ENCODE measurements at places on chromosomes 2 and 18.

GRCh38 chr2:25349397-25349796 lies 7.7 kb upstream of the DNMT3A start:
- DNase-seq: no peak

DNA sequence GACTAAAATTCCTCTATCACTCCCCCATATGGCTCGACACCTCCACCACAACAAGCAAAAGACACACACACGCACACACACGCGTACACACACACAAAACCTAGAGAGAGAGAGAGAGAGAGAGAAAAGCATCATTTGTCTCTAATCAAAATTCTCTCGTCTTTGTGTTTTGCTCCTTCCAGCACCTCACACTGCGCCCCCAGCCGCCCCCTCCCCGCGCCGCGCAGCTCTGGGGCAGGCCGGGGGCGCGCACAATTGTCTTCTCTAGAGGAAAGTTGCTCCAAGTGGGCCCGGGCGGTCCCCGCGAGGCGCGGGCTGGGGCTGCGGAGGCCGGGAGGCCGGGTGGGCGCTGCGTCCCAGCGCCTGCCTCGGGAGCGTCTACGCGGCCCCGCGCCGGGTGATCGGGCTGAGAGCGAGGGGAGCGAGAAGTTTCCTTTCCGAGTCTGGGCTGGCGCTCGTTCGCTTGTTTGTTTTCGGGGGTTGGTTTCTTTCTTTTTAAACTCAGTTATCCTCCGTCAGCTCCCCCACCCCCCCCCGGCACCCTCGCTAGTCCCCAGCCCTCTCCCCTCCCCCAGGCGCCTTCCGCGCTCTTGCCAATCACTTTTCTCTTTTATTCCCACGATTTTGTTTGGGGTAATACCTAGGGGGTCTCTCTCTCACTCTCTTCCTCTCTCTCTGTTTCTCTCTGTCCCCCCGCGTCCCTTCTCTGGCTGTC lies 4.1 kb downstream of the ZEB2 start:
- DNase-seq: peak; percentile 37

- DNase-seq: no peak
Measured at GRCh38 chr2:98472961-98473746, 28.5 kb downstream of the INPP4A start.

DNA sequence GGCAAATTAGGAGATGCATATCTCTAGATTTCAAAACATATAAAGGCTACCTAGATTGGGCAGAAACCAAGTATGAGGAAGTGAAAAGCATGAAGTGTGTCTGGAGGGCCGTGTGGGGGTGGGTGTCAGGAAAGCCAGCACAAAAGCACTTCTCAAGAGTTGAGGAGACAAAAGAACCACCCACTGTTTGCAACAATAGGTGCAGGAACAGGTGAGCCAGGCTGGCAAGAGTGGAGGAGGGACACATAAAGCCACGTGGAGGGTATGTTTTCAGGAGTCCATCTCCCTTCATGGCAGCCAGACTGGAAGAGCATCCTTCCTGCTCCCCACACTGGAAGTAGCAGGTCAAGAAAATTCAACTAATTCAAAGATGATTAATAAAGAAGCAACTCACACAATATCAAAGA lies 96.4 kb downstream of the CERS6 start:
- no peak for DNase-seq

GRCh38 chr2:182259629-182260150 lies 167.1 kb downstream of the PDE1A start:
- DNase-seq: no peak

DNA sequence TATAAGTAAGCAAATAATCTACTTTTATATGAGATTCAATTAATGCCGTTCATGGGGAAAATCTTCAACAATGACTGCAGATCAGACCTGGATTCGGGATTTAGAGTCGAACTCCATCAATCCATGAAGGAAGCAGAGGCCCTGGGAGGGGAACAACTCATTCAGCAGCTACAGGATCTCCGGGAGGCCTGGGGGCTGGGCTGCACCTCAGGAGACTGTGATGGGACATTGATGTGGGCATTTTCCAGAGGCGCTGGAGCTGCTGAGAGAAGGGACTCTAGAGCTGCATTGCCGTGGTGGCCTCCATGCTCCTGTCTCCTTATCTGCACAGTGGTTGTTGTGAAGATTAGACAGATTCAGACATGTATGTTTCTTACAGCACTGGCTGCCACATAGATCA lies 76.9 kb downstream of the MYT1L start:
- DNase-seq: no peak

- DNase-seq: no peak
Measured at GRCh38 chr18:23229472-23229871, 94.2 kb downstream of the CABLES1 start.

GRCh38 chr2:200442471-200442870 lies 67.4 kb downstream of the KCTD18 start:
- DNase-seq: no peak

GRCh38 chr2:170778900-170779299 lies 8.7 kb downstream of the ERICH2 start:
- no peak for DNase-seq

DNA sequence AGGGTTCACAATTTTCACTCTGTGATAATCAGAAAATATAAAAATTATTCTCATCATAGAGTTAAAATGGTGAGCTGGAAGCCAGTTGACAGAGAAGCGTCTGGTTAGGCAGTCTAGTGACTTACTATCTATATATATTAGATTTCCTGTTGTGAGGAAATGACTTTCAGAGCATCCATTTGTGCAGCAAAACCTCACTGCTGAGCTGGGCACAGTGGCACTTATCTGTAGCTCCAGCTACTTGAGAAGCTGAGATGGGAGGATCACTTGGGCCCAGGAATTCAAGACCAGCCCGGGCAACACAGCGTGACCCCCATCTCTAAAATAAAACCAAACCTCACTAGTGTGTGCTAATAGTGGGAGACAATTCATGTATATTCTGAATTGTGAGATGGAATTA lies 7.2 kb upstream of the KIAA2012 start:
- no peak for DNase-seq

DNA sequence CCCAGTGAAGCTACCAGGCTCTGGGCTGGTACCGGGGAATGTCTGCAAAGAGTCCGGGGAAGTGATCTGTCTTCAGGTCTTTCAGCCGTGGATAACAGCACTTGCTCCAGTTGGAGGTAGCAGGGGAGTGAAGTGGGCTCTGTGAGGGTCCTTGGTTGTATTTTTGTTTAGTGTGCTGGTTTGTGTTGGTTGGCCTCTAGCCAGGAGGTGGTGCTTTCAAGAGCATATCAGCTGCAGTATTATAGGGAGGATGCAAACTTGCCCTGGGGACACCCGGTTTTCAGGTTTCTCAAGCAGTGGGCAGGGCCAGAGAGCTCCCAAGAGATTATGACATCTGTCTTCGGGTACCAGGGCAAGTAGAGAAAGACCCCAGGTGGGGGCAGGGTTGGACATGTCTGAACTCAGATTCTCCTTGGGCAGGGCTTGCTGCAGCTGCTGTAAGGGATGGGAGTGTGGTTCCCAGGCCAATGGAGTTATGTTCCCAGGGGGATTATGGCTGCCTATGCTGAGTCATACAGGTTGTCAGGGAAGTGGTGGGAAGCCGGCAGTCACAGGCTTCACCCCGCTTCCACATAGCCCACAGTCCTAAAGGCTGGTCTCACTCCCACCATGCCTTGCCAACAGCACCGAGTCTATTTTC lies 34.4 kb downstream of the ACAA2 start:
- DNase-seq: no peak

GRCh38 chr2:144267239-144267638 lies 252.7 kb downstream of the ZEB2 start:
- no peak for DNase-seq

DNA sequence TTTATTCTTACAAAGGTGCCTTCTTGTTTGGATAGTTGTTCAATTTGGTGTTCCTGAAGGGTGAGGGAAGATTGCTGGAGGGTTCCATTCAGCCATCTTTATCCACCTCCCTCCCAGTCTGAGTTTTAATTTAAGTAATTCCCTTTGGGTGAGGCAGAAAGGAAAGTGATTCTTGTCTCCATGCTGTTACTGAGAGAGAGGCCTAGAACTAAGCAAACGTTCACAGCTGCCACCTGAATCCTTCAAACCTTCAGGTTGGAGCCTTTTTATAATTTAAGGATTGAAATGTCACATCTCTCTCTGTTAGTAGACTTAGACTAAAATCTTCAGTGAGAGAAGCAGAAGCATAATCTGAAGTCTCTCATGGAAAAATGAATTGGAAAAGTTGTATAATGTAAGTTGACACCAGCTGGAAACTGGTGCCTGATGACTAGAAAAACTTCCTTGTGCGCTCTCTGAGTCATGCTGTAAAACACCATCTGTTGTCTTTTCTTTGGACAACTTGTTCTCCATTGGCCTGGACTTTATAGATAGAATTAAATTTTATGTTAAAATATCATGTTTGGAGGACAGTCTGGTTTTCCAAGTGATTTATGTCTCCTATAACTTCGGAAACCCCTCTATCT lies 14.6 kb downstream of the STRADB start:
- no peak for DNase-seq

- no peak for DNase-seq
Measured at GRCh38 chr18:58344861-58345463, 283.9 kb downstream of the ALPK2 start.

- no peak for DNase-seq
Measured at GRCh38 chr2:26786207-26787028, 562 bp downstream of the CENPA start.

DNA sequence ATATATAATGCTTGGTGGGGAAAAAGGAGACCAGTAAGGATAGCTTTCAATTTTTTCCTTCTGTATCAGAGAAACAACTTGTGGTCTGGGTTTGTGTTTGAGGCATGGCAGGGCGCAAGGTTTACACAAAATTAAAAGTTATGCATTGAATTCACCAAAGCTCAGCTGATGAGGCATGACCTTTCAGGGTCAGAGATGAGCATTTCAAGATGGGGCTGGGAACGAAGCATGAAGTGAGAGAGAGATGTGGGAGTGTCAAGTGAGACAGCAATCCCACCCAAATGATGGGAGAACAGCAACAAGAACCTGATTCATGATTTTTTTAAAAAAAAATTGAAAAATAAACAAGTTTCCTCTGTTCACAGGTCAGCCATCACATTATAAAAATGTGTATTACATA lies 4.9 kb downstream of the GPR55 start:
- DNase-seq: no peak

DNA sequence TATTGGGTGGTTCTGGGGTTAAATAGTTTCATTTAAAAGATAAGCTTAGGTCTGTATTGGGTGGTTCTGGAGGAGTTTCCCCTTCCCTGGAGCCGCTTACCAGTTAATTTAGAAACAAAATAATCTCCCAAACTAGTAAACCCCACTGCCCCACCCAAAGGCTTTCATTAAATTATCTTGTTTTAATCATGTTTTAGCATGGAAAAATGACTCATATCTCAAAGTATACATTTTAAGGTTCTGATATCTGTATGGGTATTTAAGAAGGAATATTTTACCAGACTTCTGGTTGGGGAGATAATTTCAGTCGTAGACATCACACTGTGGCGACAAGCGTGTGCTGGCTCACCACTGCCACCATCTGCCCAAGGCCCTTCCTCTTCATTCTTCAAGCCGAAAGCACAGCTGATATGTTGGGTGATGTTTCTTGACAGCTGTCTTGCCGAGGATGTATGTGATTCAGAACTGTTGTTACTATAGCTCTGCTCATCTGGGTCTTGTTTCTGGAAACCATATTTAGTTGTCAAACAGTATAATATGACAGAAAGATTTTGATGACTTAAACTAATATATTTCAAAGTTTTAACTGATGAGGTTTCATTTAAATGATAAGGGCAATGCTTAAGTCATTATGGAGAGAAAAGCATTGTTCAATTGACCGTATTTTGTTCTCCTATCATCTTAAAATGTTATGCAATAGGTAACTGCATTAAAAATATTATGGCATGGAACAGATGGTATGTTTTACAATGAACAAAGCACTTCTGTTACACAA lies 5.1 kb downstream of the FIGLA start:
- DNase-seq: no peak

GRCh38 chr2:30680121-30680520 lies 127.1 kb downstream of the CAPN13 start:
- no peak for DNase-seq

- DNase-seq: no peak
Measured at GRCh38 chr2:137168552-137168951, 403.2 kb downstream of the THSD7B start.

- no peak for DNase-seq
Measured at GRCh38 chr2:54397426-54397825, 58.7 kb upstream of the SPTBN1 start.

DNA sequence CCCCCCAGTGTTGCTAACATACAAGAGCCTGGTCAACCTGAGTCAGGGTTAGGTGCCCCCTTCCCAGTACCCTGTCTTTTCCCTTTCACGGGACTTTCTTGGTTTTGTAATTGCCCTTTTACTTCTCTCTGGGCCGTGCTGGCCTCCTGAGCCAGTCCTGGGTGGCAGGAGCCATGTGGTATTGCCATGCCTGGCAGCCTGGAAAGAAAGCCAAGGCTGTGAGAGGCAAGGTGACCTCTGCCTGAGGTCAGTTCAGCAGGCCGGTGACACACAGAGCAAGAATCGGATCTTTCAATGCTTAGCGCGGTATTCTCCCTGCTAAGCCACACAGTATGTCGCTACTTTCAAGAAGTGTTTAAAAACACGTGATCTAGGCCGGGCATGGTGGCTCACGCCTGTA lies 52.3 kb downstream of the C18orf63 start:
- no peak for DNase-seq

DNA sequence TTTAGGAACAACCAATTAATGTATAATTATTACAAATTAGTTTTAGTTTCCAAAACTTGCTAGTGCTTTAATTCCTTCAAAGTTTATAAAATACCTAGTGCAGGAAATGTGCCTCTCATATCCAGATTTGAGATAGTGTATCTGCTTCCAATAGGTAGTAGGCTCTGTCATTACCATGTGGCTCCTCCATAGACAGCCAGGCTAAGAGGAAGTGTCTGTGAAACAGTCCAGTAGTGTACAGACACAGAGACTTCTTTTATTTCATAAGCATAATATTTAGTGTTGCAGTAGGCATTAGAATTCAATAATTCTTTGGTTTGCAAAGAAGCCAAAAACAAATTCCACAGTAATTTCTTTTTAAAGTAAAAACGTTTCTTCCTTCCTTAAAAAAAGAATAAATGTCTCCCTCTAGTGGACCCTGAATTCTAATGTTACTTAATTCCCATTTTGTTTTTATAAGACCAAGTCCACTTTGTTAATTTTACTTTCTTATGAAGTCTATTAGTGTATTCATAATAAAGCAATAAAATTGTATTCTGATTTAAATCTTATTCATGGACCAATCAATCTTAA lies 101.2 kb downstream of the NEB start:
- no peak for DNase-seq

DNA sequence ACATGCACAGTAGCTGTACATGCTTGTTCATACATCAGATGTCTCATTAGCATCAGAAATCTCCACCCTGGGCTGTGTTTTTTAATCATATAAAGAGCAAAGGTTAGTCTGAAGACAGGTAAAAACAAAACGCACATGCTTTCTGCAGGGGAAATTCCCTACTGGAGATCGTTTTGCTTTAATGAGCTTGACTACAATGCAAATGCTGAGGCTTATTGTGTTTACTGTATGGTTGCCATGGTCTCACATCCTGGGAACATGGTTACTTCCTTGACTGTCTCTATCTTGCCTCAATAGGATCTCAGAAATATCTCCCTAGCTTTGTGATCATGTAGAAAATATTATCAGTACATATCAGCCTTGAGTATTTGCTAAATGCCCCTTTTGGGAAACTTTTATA lies 336.5 kb upstream of the TFPI start:
- no peak for DNase-seq

- no peak for DNase-seq
Measured at GRCh38 chr2:85401844-85402243, 8.3 kb downstream of the CAPG start.
